ENCODE measurements at places on chromosomes 2 and 18. TPM values are rescaled to one million over a fixed set of nuclear protein-coding genes. Genes with fewer than 3 reads are reported as not detected.

DNA sequence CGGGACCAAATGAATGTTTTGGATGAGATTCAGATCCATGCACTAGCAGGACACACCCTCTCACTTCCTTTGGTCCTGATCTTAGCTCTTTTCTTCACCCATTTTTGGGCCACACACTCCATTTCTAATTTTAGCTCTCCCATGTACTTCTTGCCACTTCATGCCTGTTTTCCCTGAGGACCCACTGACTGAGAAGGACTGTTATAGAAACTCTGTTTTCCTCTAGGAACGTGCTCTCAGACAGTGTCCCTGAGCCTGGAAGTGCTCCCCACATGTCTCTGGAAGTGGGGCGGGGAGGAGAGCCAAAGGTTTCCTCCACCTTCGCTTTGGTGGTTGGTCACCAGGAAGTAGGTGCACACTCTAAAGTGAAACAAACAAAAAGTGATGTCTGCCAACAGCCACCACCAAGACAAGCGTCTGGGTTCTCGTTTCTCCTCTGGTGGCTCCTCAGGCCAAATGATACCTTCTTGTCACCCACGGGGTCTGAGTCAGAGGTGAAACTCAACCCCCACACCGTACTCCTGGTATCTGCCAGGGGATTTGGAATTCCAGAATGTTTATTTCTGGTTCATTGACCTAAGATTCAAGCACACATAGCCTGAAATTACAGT is 74.7 kb downstream of the MERTK start:
- no peak for DNase-seq

GRCh38 chr2:101152272-101153076 is 1.3 kb upstream of the TBC1D8 start:
- peak; percentile 53 for DNase-seq

DNA sequence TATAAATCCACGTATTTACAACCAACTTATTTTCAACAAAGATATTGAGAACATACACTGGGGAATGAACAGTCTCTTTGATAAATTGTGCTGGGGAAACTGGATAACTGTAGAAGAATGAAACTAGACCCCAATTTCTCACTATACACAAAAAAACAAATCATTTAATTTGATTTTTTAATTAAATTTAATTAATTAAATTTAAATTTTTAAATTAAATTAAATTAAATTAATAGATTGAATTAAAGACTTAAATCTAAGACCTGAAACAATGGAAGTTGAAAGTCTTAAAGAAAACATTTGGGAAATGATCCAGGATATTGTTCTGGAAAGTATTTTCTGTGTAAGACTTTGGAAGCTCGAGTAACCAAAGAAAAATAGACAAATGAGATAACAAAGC is 301.4 kb downstream of the GALNT13 start:
- DNase-seq: no peak

The TMEFF2 gene
- total RNA-seq: 12.8 TPM

- no peak for DNase-seq
Measured at GRCh38 chr2:33029926-33030325, 83.2 kb downstream of the LTBP1 start.

The CDKL4 gene
- 1.1 TPM for total RNA-seq

- no peak for DNase-seq
Measured at GRCh38 chr2:8699839-8700238, 18.0 kb downstream of the ID2 start.

DNA sequence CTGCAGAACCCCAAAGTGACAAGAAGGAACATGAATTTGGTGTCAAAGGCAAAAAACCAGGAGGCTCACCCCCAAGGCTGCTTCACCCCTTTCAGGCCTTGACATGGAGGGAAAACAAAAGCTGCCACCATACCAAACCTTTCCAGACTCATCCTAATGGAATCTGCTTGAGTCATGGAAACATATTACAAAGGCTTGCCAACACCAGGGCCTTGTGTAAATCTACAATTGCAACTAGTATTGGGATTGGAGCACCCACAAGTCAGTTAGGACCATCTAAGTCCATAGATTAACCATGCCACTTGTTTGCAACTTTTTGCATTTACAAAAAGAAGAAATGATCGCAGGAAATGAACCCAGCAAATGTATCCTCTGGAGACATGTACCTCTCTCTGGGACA is 297.6 kb downstream of the CDCA7 start:
- no peak for DNase-seq

The FBXO48 gene
- 1.7 TPM for total RNA-seq

- DNase-seq: peak; percentile 5
Measured at GRCh38 chr2:111662039-111662770, 221.8 kb downstream of the ANAPC1 start.

The SRD5A2 gene
- 0.09 TPM for total RNA-seq

Measured in mucosa of gallbladder (tissue), 1 donor.